Activated CD4-positive, alpha-beta T cell treated with anti-CD3 and anti-CD28 coated beads for 4 hours (primary cell): ENCODE measurements at places on chromosomes 12 and 14.

- no peak for DNase-seq
These were observed 57.4 kb downstream of the ACTN1 start for GRCh38 chr14:68921666-68922065.

GRCh38 chr12:79262938-79263337, 398.4 kb downstream of the SYT1 start:
- DNase-seq, result no peak

- no peak for DNase-seq
These were observed 11.4 kb upstream of the NCOR2 start for GRCh38 chr12:124578854-124579253.

GRCh38 chr12:12095021-12095420, 24.3 kb downstream of the BCL2L14 start:
- no peak for DNase-seq

DNA sequence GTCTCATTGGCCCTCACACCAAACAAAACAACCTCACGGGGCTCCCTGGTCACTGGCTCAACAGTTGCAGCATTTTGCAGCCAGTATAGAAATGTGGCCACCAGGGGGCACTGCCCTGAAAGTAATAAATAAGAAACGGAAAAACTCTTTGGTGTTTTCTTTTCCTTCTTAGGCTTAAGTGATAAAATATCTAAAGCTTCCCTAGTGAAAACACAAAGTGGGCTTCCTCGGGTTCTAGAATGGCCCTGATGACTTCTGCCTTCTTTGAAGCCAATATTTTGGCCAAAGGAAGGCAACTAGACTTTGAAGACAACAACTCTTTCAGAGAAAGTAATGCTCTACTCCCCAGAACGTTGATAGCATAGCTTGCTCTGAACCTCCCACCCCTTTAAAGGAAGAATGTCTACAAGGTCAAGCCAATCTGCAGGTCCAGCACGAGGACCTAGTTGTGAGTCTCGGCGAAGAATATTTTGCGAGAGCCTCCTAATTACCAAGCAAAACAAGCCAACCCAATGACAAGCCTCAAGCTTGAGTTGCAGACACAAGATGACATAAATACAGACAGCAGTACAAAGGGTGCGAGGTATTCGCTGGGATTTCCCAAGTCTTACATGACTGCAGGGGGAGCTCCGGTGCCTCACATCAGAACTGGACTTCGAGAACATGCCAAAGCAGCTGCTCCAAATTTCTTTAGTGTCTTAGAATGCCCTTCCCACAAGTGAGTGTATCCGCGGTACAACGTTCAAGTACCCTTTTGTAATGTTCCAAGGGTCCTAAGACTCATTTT, 2.6 kb downstream of the ITPK1 start:
- peak; percentile 82 for DNase-seq

GRCh38 chr12:9880532-9881078, 684 bp upstream of the KLRF2 start:
- no peak for DNase-seq

DNA sequence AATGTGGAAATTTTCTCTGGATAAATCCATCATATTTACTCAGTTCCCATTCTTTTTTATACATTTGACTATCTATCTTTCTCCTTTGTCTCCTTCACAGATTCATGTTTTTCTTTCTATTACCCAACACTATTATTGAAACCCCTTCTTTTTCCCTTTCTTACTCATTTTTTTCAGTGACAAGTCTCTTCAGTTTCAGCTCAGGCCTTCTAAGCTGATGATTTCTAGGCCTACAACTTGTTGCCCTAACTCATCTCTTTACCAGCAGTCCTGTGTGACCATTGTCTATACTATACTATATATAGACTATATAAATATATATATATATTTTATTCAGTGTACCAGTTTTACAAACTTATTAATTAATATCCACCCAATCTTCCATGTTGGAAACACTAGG, 31.8 kb downstream of the SLC16A7 start:
- DNase-seq, result no peak

- DNase-seq, result no peak
These were observed 209.3 kb upstream of the FOXN3 start for GRCh38 chr14:89626233-89626806.

DNA sequence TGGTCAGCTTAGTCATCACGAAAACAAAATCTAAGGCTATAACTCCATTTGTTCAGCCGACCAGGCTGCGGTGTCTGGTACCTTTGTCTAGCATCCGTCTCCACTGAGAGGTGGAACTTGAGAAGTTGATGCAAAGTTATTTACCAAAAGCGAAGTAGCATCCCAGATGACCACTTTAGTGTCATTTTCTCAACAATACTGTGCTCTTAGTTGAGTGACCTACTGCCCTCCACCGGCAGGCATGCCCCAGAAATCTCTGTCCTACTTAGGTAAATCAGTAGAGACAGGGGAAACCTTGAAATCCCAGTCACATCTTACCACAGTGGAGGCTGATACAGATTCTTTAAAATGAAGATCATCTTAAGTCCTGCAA, 1.3 kb upstream of the ST8SIA1 start:
- DNase-seq, result no peak

- no peak for DNase-seq
These were observed 1.8 kb downstream of the DCN start for GRCh38 chr12:91180582-91181395.

DNA sequence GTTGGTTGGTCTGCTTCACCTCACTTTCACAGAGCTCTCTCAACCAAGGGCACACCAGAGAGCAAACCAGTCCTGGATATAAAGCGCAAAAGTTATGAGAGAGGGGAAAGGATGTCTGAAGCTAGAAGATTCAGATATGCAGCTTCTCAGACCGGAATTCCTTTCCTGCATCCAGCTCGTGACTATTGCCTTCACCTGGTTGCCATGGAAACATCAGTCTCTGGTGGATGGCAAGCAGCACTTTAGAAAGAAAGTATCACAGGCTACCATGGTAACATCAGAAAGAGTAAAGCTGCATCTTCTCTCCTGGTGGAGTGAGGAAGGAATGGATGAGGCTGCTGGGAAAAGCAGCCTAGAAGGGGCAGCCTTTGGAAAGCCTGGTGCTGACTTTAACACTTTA, 13.7 kb downstream of the REM2 start:
- no peak for DNase-seq

GRCh38 chr14:69505338-69506240, 21.1 kb downstream of the PLEKHD1 start:
- DNase-seq, result no peak

DNA sequence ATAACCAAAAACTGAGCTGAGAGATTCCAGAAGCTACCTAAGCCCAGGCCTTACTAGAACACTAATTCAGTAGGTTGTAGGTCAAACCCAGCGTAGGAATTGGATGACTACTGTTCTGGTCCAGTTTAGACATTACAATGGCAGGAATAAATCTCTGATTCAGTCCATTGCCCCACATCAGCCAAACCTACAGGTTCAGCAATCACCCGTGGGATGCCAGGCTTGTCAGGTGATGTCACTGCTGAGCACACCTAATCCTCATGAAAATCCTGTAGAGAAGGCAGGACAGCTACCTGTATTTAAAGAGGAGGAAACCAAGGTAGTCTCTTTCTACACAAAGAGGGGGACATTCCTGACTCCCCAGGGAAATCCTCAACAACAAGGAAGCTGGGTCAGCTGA, 63.7 kb downstream of the RFX4 start:
- DNase-seq, result no peak

- no peak for DNase-seq
These were observed 65.5 kb upstream of the NRXN3 start for GRCh38 chr14:78104655-78105054.

- DNase-seq, result no peak
These were observed 85.5 kb downstream of the STON2 start for GRCh38 chr14:81314443-81315175.

DNA sequence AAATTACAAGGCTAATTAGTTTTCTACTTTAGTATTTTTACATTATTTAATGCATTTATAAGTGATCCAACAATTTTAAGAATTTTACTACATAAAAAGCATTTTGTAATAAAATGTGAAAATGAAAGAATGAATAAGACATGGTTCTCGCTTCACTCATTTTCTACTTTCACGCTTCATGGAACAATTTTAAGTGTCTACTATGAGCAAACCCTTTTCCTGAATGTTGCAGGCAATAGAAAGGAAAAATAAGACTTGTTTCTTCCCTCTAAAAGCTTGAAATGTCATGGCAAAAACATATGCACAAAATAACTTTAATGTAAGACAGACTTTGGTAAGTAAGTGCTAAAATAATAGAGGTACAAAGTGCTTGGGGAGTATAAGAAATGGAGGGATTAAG, 205.7 kb upstream of the HMGA2 start:
- no peak for DNase-seq

- DNase-seq, result no peak
These were observed 54.5 kb upstream of the MAX start for GRCh38 chr14:65156568-65157366.

- DNase-seq, result peak; percentile 21
These were observed 8.1 kb downstream of the PNP start for GRCh38 chr14:20477211-20477876.

GRCh38 chr12:46664761-46665287, 161.0 kb downstream of the SLC38A4 start:
- no peak for DNase-seq

- DNase-seq, result no peak
These were observed 33.0 kb downstream of the IQSEC3 start for GRCh38 chr12:99605-100004.

GRCh38 chr12:84756961-84757360, 155.6 kb downstream of the SLC6A15 start:
- DNase-seq, result no peak

DNA sequence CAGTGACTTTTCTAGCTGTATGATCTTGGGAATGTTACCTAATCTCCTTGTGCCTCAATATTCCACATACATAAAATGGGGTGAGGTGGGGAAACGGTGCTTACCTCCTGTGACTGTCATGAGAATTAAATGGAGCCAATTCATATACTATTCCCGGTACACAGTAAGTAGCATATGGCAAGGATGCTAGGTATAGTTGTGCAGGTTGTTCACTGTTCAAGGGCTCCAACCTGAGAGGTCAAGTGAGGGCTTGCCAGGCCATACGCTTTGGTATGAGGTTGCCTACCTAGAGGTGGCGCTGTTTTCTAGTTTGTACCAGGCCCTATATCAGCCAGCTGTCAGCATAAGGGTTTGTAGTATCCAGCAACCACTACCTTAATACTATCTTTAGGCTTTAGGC, 3.6 kb upstream of the BATF start:
- no peak for DNase-seq

DNA sequence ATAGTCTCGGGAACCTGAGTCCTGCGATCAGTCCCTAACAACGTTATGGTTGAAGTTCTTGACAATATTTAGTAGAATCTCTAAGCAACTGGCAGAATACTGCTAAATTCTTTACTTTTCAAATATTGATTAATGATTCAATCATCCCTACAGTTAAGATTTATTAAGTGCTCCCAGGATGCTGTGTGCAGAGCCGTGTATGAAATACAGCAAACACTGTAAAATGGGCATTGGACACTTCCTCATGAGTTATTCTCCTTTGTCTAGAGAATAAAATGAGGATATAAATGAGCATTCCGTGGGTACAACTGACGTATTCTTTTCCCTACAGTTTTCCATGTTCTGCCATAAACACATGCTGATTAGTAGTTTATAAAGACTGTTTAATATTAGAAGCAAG, 372.4 kb downstream of the TMTC2 start:
- DNase-seq, result no peak

DNA sequence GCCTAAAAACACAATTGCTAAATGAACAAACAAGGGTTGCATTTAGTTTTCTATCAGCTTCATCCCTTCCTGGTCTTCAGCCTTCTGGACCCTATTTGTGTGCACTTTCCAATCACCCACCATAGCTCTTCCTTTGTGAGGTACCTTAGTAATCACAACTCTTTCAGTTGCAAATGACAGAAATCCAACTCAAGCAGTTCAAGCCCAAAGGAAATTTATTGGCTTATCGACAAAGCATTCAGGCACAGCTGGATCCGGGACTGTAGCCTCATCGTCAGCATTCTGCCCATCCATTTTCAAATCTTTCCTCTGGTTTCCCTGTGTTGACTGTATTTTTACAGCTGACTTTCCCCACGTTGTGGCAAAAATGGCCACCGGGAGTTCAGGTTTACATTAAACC, 148.6 kb upstream of the VASH1 start:
- DNase-seq, result no peak
